Right atrium auricular region (tissue), 2 donors: ENCODE measurements at places on chromosomes 2 and 18. TPM values are rescaled to one million over a fixed set of nuclear protein-coding genes. Genes with fewer than 3 reads are reported as not detected.

DNA sequence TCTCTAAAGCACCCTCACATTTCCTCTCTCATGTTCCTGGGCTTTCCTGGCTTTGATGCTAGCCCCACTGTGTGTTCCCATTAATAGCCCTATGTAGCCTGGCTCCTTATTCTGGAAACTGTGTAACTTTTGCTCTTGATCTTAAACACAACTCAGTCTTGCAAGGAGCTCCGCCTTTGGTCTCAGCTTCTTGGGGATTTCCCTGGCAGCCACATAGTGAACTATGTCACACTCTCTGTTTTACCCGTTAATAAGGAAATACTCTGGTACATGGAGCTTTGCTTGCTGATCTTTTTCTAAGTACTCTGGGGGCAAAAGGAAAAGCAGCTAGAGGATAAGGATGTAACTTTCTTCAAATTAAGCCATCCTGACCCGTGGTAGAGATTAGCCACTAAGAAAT is 259.3 kb downstream of the NEDD4L start:
- DNase-seq: no peak

DNA sequence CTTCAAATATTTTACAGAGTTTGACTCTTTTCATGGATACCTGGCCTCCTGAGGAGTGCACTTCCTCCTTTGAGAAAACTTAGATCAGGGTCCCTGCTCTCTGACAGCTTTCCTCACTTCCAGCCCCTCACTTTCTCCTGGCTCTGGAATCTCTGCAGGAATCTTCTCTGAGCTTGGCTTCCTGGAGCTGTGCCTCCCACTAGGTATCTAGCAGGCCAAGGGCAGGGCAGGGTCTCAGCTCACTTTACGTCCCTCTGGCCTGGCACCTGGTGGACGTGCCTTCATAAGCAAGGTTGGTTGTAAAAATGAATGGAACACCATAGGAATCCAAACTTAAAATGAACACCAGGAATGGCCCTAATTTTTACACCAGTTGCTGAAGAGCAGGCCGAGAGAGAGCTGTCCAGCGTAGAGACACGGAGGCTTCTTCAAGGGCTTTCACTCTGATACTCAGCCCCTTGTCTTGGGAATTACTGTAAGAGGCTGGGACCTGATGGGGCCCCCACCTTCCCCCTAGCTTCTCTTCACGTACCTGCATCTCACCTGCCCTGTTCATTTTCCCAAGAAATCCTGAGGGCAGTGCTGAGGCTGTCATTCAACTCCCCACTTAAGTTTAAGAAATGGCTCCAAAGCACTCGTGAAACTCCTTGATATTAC is 426.9 kb upstream of the ID2 start:
- no peak for DNase-seq

DNA sequence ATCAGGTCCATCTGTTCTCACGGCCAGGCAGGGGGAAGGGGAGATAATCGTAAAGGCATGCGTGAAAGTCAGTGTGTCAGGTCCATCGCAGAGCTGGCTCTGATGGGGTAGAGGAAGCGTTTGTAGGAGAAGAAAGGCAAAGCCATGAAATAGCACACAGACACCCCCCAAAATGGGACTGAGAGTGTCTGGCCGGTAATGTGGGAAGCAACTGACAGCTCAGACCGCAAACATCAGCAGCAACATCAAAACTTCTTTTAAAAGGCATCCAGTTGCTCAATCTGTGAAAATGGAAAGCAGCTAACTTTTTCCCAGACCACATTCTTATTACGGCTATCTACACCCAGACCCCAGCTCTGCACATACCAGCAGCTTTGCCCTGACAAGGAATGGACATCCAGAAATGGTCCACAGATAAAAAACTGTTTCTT is 232.6 kb downstream of the EN1 start:
- no peak for DNase-seq

- no peak for DNase-seq
Observed at GRCh38 chr2:190627448-190628412, 21.2 kb upstream of the NAB1 start.

DCDC2C gene
- total RNA-seq: not detected

CACNB4 gene
- 0.37 TPM for total RNA-seq
